RKO (cell line): ENCODE measurements at places on chromosomes 5 and 9.

DNA sequence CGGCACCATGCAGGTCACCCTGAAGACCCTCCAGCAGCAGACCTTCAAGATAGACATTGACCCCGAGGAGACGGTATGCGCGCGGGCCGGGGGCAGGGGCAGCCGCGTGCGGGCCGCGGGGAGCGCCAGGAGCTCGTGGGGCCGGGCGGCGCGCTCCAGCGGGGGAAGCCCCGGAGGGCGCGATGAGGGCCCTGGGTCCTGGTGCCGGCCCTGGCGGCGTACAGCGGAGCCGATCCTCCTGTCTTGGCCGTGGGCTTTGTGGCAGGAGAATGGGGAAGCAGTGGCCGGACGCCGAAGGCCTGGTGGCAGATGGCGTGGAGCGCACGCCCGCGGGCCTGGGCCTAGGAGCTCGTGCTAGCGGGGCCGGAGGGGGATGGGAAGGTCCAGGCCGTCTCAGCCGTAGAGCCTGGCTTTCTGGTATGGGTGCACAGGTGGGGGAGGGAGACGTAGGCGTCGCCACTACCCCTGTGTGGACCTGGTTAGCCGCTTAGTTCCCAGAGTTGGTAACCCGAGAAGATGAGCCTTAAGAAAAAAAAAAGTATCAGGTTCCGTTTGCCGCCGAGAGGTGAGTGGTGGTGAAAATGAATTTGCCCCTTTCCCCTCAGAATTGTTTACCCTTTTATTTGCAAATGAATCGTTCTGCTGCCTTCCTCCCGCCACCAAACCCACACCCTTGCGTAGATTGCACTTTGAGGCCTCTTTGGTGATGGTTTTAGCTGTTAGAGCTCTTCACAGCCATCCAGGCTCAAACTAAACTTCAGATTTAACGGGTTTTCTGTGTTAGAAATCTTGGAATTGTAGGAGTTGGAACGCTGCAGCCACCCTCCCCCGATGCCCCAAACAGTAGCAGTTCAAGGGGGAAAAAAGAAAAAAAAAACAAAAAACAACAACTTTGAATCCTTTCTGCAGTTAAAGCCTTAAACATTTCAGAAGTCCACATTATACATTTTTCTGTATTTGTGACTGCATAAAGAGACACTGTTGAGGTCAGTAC is 841 bp downstream of the RAD23B start:
- peak; percentile 89 for DNase-seq

DNA sequence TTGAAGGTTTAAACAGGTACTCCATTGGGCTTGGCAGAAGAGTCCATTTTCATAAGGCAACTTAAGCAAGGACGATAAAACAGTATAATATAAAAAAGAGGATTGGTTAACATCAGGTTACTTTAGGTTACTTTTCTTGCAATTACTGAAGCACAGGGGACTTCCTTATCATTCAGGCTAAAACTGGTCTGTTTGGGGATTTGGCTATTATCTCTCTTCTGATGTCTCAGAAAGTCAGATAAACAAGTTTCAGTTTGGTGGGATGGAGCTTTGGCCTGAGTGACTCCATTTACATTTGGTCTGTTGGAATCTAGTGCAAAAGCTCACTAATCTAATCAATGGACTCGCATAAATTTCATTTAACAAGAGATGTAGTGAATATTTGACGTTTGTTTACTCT is 8.0 kb downstream of the GAPT start:
- no peak for DNase-seq

DNA sequence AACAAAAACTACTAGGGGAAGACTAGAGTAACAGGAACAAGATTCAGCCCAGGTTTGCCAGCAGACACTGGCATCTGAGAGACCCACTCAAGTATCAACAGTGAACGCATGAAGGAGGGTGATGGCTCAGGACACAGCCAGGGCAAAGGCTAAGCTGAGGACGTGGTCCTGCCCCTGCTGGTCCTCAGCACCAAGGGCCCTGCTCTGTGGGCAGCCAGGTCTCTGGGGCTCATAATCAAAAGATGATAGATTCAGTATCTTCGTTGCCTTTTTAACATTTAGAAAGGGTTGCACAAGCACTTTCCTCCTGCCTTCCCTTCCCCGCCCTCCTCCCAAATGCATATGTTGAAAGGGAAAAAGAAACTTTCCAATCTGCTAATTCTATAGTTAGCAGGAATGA is 31.5 kb downstream of the MACROH2A1 start:
- DNase-seq, result no peak

DNA sequence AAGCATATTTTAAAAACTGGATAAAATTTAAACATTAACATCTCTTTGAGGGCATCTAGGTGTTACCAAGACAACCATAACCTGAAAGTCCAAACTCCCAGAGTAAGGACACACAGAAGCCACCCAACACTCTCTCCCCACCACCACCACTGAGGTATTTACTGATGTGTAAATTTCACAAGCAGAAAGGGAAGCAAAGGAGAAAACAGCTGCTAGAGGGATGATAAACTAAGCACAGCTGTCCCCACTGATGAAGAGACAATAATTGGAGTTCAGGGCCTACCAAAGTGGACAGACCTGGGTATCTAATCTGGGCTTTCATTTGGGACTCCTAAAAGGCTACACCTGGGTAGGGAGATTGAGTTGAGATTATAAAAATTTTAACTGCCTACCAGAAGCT is 63.6 kb downstream of the FRMD3 start:
- no peak for DNase-seq

DNA sequence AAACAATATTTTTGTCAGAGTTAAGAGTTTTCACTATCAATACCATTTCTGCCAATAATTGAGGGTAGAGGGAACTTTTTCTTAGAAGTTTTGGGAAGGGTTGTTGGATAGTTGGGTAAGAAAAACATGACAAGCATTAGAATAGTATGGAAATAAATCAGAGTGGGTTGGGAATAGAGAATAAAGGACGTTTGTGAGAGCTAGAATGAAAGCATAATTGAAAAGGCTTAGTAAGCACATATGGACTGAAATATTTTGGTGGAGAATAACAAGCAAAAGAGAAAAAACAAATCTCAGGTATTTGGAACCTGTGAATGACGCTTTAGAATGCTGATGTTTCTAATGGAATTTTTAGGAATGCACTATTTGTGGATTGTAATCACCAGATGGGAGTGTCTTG is 262.9 kb upstream of the EDIL3 start:
- DNase-seq, result no peak

DNA sequence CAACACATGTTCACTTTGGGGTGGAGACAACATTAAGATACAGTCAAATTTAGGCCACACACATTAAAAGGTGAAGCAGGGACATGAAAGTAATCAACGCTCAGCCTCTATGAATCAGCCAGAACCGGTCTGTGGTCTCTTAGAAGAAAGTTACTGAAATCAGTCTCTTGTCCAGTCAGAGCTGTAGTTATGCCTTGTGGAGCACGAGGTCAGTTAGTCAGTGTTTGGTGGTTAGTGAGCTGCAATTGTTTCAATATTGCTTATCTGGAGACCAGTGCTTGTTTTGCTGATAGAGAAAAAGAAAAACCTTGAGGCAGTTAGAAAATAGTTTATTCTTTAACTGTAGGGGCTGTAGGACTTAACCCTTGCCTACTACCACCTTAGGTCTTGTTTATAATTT is 157.8 kb upstream of the RASEF start:
- peak; percentile 62 for DNase-seq

DNA sequence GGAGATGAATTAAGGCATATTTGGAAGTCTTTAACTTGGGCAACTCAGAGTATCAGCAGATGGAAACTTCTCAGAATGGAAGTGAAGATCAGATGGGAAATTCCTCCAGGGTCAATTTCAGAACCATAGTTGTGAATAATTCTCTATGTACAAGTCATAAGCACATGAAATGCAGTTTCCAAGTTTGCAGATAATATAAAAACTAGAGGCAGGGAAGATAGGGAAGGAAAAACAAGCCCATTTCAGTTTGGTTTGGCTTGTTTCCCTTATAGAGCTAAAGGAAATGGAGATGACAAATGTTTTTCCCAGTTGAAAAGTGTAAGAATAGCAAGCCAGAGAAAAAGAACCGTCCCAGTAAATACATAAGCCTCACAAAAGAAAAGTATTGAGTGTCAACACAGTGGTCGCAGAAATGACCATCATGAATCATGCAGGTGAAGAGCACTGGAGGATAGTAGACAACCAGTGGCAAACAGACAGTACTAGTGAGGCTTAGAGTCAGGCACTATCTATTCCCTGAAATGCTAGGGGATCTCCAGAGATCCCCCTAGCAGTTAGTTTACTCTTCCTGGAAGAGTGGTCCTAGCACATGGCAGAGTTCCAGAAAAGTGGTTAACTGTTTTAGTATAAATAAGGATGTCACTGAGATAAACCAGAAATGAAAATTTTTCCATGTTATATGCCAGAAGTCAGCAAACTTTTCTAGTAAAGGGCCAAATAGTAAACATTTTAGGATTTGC is 245.9 kb downstream of the SAXO1 start:
- DNase-seq, result no peak

GRCh38 chr5:96761618-96762017 is 46.1 kb downstream of the ERAP1 start:
- DNase-seq, result no peak

DNA sequence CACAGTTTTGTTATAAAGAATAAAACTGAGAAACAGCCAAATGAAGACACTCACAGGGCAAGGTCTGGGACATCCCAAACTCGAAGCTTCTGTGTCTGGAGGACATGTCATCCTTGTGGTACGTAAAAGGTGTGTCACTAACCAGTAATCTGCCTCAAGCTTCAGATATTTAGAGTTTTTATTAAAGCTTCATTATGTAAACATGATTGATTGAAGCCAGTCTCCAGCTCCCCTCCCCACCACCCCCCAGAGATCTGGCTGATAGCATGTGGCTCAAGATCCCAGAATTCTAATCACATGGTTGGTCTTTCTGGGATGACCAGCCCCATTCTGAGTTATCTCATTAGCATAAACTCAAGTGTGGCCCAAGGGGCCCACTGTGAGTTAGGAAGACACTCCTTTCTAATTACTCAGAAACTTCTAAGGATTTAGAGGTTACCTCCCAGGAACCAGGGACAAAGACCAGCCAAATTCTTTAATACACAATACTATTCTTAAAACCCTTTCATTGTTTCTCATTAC is 31.4 kb upstream of the ERAP1 start:
- no peak for DNase-seq

- no peak for DNase-seq
These were observed 42.3 kb upstream of the CLPTM1L start for GRCh38 chr5:1387059-1387755.

GRCh38 chr5:96388176-96388575 is 44.9 kb downstream of the PCSK1 start:
- no peak for DNase-seq

GRCh38 chr5:139460455-139460854 is 2.1 kb downstream of the ECSCR start:
- DNase-seq, result no peak

DNA sequence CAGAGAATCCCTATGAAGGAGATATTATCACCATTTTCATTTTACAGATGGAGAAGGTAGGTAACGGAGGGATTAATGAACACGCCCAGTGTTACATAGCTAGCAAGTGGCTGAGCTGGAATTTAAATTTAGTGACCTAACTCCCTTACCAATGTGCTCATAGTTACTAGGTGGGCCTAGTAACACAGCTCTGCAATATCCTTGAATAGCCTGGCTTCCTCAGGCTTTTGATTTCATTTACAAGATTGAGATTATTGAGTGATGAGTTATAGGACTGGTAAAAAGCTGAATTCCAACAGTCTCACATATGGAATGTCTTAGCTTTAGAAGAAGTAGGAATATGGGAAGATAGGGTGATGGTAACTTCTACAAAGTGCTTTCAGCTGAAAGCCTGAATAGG is 336.3 kb upstream of the KIF2A start:
- DNase-seq, result no peak

DNA sequence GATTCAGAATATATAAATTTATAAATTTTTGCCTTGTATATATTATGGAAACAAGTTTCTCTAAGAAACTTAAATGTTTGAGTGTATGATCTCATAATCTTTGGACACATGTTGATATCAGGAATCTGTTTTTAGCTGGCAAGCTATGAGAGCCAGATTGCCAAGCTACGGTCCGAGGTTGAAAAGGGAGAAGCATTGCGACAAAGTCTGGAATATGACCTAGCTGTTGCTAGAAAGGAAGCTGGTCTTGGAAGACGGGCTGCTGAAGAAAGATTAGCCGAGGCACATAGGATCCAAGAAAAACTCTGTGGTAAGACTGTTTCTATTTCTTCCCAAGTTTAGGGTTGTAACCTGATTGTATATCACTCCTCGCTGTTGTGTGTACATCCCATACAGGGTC is 25.9 kb downstream of the CCDC171 start:
- DNase-seq, result no peak

DNA sequence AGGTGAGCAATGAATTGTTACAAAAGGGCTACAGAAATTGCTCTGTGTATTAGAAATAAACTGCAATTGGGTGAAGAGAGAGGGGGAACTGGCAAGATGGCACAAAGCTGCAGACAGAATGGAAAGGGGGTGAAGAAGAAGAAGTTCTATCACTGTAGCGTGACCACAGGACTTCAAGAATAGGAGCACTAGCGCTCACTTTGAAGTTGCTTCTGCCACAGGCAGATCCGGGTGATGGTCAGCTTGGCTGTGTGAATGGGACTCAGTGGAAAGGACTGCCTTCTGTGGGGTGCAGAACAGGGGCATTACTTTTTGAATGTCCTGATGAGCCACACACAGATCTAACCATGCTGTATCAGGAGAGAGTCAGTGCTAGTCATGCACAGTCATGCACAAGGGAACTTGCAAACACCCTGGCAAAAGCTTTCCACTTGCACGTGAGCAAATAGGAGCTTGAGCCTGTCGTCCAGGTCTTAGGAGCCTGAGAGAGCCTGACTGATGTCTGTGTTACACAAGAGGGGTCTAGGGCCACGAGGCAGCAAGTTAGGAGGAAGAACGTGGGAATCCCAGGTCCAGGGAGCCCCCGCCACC is 16.3 kb downstream of the IL5 start:
- DNase-seq, result peak; percentile 61

- peak; percentile 71 for DNase-seq
These were observed at the start of gene PBX3 for GRCh38 chr9:125747053-125747764. PBX3 (plus strand) TSS chr9:125747373.

DNA sequence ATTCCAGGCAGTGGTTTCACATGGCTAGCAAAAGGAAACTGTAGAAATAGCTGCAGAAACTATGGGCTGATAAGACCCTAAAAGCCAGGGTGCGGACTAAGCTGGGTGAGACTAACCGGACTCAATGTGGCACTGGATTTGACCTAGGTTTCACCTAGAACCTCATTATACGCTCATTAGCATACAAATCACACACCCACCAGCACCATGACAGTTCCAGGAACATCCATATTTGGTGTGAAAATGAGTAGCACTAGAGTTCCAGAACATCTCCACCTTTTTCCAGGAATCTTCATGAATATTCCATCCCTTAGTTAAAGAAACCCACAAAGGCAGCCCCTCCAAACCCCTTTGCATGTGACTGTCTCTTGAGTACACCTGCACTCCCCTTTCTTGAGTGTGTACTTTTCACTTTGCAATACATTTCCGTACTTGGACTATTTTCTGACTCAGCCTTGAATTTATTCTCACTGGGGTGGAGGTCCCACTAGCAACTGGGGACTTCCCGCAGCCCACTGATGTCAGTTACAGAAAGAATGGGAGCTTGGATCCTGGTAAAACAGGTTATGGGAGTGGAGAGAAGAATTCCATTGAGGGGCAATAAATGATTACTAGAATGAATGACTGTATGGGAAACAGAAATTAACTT is 58.0 kb upstream of the SPATA31C2 start:
- DNase-seq, result no peak

- no peak for DNase-seq
These were observed 640.0 kb downstream of the RAB3C start for GRCh38 chr5:59222687-59223511.

- DNase-seq, result peak; percentile 8
These were observed 14.7 kb downstream of the IL31RA start for GRCh38 chr5:55865831-55866230.
